ENCODE measurements at places on chromosomes 16 and 17.

DNA sequence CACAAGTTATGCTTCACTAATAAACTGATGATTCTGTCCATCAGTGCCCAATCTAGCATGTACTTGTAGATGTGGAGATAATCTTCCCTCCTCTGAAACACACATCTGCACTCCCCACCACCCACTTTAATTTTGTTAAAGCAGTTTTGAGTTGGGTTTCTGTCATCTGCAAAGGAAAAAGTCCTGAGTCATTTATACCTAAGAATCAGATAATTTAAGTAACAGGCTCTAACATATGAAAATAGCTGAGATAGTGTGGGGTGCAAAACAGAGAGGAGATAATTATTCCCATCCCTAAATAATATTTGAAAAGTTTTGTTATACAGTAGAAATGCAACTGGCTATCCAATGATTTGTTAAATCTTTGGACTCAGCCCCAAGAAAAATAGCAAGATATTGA, 67.7 kb upstream of the ALOX12 start:
- no peak for DNase-seq

DNA sequence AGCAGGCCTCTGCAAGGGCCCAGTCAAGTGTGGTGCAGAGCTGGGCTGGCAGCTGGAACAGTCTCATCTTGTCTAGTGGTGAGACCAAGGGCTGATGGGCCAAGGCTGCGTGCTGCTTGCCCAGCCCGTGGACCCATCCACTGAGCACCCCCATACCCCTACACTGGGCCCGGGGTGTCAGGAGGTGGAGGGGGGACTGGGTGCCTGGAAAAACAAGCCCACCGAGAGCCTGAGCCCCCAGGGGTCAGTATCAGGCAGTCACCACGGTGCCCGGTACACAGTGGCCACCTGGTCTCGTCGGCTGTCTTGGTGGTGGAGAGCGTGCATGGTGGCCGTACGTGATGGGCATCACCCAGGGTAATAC, 238.3 kb downstream of the SEC14L1 start:
- DNase-seq: no peak

GRCh38 chr17:14856176-14856575, 408.9 kb downstream of the PMP22 start:
- DNase-seq: no peak

- no peak for DNase-seq
Measured at GRCh38 chr16:10780628-10781027, 37.0 kb downstream of the NUBP1 start.

DNA sequence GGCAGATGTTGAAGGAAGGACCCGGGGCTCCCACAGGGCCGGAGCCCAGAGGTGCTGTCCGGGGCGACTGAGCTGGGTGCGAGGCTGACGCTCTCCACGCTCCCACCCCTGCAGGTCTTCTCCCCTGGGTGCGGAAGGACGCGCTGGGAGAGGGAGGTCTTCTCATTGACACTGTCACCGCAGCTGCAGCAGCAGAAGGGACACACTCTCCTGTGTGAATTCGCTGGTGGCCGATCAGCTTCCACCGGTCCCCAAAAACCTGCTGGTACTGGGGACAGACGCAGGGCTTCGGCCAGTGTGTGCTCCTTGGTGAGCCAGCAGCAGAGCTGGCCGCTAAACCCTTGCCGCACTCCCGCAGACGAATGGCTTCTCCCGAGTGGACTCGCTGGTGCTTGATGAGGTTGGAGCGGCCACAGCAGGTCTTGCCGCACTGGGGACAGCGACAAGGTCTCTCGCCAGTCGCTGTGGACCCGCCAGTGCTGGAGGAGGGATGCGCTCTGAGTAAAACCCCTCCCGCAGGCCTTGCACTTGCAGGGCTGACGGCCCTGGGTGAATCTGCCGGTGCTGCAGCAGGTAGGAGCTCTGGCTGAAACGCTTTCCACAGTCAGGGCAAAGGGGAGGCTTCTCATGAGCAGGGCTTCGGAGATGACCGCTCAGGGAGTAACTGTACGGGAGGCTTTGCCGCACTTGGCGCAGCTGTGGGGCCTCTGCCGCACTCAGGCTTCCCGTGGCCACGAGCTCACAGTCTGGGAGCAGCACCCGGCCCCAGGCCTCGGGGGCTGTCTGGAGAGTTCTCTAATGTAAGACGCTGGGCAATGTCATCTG, 6.2 kb downstream of the ZNF843 start:
- no peak for DNase-seq

DNA sequence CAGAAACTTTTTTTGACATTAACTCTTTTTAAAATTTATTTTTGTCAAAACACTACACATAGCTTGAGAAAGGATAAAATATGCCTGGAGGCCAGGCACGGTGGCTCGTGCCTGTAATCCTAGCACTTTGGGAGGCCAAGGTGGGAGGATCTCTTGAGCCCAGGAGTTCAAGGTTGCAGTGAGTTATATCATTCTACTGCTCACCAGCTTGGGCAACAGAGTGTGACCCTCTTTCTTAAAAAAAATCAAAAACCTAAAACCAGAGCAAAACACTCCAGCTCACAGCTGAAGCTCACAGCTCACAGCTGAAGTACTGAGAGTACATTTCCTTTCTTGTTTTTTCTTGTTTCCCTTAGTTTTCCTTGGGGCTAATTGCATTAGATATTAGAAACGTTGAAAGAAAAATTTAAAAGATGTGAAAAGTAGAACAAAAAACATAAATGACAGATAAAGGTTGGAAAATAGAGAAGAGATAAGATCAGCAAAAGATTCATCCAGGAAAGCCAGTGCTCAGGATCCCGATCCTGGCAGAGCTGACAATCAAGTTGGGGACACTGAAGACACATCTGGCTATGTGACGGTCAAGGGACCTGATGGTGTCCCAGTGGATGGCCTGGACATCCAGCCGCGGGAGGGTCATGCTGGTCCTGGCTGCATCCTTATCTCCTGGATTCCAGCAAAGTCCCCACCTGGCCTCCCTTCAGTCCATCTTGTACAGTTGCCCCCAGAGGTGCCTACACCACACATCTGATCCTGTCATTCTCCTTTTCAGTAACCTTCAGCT, 9.8 kb downstream of the CHST6 start:
- no peak for DNase-seq

GRCh38 chr17:10579270-10579669, 29.8 kb upstream of the MYH2 start:
- no peak for DNase-seq

- DNase-seq: no peak
Measured at GRCh38 chr16:1134776-1135458, 18.0 kb upstream of the CACNA1H start.

DNA sequence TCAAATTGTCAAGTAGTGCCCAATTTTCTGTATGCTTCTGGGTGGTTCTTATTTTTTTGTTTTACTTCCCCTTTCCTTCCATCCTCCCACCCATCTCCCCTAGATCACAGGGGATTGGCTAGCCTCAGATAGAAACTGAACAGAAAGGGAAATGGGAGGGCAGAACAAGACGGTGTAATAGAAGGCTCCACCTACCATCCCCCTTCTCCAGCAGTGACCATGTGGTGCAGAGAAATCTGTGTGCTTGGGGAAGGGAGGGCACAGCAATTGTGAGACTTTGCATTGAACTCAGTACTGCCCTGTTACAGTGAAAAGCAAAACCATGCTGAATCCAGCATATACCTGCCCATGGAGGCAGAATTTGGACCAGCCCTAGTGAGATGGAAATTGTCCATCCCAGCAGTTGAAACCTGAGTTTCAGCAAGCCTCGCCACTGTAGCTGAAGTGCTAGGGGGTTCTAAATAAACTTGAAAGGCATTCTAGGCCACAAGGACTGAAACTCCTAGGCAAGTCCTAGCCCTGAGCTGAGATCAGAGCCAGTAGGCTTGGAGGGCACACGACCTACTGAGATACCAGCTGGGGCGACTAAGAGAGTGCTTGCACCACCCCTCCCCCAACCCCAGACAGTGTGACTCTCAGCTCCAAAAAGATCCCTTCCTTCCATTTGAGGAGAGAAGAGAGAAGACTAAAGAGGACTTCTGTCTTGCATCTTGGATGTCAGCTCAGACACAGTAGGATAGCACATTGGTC, 5.2 kb downstream of the SLFN11 start:
- DNase-seq: peak; percentile 10

DNA sequence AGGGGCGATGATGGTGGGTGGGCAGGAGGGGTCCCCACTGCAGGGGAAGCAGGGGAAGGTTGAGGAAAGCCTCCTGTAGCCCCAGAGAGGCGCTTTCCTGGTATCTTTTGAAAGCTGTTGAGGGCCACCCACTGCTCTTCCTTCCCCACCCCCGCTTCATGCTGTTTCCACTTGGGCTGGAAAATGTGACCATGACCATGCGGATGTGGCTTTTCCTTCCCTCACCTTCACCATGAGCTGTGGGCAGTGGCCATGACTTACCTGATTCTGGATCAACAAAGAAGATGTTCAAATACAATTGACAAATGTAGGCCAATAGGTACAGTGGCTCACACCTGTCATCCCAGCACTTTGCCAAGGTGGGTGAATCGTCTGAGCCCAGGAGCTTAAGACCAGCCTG, 13.8 kb downstream of the MVP start:
- no peak for DNase-seq

DNA sequence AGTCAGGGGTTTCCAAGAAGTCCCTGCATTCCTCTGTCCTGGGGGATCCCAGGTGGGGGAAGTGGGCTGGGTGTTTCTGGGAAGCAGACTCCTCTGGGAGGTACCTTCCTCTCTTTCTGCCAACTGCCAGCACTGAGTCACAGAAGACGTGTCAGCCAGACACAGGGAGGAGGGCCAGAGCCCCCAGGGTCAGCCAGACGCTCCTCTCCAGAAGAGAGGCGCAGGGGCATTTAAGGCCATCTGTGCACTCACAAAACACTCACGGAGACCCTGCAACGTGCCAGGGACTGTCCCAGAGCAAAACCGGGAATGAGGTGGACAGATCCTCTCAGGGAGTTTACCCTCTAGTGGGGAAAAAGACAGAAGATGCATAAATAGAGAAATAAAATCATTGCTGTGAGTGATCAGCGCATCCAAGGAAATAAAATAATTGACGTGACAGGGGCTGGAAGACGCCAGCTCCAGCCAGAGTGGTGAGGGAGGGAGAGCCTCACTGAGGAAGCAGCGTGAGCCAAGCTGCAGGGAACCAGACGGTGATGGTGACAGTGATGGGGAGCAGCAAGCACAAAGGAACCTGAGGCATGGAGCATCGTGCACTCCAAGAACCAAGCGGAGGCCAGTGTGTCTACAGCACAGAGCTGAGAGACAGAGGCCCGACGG, 105.4 kb downstream of the ZNF423 start:
- DNase-seq: no peak

- no peak for DNase-seq
Measured at GRCh38 chr17:68674029-68674925, 73.1 kb upstream of the FAM20A start.

DNA sequence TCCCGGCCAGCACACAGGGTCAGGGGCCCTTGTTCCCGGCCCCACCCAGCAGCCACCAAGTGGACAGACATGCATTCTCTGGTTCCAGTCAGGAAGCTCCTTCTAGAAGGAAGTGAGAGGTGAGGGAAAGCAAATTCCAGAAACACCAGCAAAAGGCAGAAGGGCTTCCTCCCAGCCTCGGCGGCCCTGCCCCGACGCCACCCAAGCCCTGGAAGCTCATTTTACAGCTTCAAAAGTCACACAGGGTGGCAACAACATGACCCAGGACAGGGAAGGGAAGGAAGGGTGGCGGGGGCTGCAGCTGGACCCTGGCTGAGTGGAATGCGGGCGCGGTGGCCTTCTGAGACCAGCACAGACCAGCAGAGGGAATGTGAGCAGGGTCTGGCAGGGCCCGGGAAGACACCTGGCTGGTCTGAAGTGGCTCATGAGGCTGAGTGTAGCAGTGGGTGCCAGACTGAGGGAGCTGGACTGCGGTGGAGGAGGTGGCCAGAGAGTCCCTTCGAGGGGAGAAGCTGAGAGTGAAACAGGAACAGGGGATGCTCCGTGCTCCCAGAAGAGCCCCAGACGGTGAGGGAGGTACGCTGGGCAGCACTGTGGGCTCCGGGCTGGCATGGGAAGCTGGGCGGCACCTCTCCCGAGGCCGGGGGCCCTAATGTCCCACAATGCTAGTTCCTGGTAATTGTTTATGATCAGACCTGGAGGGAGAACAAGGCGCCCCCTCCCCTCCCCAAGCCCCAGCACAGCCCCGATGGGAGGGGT, 1.9 kb upstream of the UNC13D start:
- DNase-seq: no peak

GRCh38 chr16:53511084-53511402, 8.0 kb upstream of the AKTIP start:
- DNase-seq: no peak

DNA sequence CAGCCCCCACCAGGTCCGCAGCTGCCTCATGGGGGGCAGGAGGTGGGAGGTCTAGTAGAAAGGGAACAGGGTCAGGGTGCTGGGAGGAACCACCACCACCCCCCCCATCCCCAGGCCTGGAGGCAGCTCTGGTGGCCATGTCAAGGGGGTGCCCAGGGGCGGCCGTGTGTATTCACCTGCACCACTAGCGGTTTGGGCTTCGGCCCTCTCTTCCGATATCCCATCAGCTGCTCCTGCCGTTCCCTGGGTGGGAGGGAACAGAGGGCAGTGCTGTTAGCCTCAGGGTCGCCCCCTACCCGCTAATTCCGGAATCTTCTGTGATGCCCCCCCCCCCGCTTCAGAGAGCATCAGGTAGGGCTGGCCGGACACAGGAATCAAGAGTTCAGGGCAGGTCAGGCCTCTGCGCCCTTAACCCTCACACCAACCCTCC, 3.8 kb downstream of the CBX4 start:
- DNase-seq: no peak

DNA sequence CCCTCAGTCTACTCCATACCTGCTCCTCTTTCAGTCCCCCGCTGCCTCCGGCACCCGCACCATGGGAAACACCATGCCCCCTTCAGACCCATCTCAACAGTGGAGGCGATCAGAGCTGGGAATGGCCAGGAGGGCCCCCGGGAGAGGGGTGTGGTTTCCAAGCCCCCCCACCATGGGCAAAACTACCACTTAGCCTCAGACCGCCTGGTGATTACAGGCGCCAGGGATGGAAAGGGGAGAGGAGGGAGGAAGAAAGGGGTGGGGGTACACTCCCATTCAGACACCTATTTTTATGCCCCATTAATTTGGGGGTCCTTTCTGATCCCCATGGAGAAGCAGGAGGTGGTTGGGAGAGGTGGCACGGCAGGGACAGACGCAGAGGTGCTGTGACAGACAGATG, at the start of gene C17orf114:
C17orf114 (minus strand) TSS at position 101 of the 400 bp plus-strand sequence.
- DNase-seq: no peak

DNA sequence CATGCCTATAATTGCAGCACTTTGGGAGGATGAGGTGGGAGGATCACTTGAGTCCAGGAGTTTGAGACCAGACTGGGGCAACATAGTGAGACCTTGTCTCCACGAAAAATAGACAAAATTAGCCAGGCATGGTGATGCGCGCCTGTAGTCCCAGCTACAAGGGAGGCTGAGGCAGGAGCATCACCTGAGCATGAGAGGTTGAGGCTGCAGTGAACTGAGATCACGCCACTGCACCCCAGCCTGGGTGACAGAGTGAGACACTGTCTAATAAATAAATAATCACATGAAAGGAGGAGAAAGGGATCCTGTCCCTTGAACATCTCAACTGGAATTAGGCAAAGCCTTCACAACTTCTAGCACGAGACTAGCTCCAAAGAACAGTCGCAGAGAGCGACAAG, 53.2 kb downstream of the TEKT5 start:
- no peak for DNase-seq

GRCh38 chr17:16155536-16155935, 59.8 kb downstream of the NCOR1 start:
- no peak for DNase-seq

Measured in hippocampal formation (tissue), 2 donors.